ENCODE measurements at places on chromosomes 1 and 21.
A peak's percentile ranks its signal among the peaks of the same experiment; 100 is the strongest.

DNA sequence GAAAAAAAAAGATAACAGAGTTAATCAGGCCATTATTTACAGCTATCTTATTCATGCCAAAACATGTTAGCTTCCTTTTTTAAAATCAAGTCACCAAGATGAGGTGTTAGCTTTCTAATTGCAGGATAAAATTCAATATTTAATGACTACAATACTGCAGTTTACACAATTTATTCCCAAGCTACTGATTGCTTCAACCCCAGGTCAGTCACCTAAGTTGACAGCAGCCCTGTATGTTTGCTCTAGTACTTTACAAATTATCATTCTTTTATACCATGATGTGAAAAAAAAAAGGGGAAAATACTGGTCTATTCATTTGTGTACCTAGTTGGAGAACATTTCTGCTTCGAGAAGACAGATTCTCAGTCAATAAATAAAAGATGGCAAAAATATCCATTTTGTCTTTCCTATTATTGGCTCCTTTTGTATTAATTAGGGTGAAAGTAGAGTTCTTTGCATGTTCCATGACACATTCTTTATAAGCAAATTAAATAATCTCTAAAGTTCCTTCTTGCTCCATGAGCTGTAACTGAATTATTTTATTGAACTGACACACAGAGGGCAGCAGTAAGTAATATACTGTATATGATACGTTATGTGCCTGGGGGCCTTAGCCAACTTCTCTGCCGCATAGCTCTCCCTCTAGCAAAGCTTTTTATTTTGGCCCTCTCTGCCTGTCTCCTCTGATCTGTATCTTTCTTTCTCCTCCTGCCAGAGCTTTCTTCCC lies 48.0 kb downstream of the DIPK1A start:
- DNase-seq = no peak

- DNase-seq = no peak
Measured at GRCh38 chr1:101453844-101454243, 217.0 kb downstream of the S1PR1 start.

DNA sequence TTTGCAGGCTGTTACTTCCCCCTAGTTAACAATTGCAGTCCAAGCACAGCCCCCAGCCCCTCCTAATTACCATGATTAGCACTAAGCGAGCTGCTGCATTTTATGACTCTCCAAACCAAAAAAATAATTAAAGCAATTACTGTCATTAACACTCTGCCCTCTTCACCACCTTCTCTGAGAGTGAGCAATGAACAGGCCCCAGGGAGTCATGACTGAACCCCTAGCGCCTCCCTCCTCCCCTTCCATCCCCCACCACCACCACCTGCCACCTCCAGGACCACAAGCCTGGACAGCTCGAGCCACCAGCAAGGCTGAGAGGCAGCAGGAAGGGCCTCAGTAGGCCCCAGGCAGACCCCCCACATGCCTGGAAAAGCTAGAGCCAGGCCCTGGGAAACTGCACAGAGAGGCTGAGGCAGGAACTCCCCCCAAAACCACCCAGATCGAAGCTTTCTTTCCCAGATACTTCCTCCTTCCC lies 35.5 kb upstream of the ZC3H12A start:
- DNase-seq = no peak

GRCh38 chr1:7732331-7732730 lies 38.8 kb upstream of the VAMP3 start:
- DNase-seq = no peak

- DNase-seq = no peak
Measured at GRCh38 chr1:2515763-2516080, 10.7 kb downstream of the PANK4 start.

DNA sequence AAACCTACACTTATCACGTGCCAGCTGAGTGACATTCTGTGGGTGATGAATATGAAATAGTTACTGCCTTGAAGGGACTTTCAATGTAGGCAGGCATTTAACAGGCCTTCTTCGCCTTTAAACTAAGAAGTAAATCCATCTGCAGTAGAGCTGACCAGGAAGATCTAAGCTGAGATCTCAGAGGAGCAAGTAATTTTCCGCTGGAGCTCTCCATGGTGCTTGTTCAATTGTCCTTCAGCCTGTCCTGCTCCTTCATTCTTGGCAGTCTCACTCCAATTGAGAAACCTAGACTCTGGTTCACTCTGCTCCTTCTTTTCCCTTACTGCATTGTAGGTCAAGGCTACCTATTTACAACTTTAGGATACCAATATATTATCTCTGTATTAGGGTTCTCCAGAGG lies 183.5 kb downstream of the HMCN1 start:
- no peak for DNase-seq

- no peak for DNase-seq
Measured at GRCh38 chr1:87760155-87760554, 431.5 kb downstream of the LMO4 start.

DNA sequence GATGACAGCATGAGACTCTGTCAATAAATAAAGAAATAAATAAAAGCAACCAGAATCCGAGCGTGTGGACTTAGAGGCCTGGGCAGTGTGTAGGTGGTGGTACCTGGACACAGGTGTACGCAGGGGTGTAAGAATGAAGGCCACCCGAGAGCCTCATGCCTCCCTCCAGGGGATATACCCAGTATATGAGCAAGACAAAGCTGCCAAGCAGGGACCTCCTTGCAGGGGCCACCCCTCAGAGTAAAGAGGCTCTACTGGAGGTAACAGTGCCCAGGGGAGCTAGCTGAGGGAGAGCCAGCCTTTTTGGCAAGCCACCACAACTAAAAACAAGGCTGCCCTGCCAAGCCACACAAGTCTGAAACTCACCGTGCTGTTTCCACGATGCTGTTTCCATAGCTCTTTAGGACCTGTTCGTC lies 179.2 kb upstream of the RAB4A start:
- peak; percentile 64 for DNase-seq

DNA sequence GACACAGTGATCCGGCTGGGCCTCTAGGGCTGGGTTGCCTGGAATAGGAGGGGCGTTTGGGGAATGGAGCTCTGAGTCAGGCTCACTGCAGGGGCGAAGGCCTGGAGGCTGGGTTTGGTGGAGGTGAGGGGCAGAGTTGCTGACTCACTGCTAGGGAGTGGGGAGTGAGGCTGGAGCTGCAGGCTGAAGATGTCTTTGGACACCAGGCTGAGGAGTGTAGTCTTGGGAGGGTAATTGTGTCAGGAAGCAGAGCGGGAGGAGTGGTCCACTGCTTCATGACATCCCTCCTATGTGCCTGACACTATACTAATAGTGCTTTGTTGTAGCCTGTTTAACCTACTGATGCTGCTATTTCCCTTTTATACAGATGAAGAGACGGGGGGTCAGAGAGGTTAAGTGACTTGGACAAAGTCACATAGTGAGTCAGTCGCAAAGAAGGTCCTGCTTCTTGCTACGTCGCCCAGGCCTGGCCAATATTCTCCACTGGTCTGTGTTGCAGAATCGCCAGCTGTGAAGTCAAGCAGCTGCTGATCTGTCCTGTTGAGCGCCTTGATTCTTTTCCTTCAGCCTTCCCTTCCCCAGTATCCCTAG lies 13.6 kb downstream of the ACTL8 start:
- DNase-seq = no peak

GRCh38 chr1:59071876-59072582 lies 224.9 kb upstream of the FGGY start:
- DNase-seq = no peak

GRCh38 chr21:26842974-26843932 lies 2.0 kb downstream of the ADAMTS1 start:
- DNase-seq = no peak

All from NCI-H1092 (cell line).